Chondrocyte (in vitro differentiated cells): ENCODE measurements at places on chromosomes 3 and 15.

GRCh38 chr3:37053753-37054152 is 60.4 kb downstream of the MLH1 start:
- DNase-seq, result no peak

DNA sequence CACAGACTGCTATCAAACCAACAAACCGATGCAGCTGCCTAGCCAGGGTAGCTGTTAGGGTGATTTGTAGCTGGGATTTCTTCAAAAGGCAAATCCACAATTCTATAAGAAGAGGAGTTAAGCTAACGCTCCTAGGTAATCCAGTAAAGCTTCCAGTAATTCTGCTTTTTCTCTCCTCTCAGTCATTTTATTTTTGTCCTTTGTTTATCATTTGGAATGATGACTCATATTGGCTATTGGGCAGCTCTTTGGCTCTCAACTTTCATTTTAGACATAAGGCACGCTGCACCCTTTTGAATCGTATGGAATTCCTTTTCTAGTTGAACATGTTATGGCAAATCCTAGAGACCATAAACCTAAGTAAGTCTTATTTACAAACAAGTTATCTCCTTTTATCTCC is 53.2 kb upstream of the PPARG start:
- no peak for DNase-seq

- DNase-seq, result no peak
These were observed 28.9 kb upstream of the MITF start for GRCh38 chr3:69710153-69710977.

DNA sequence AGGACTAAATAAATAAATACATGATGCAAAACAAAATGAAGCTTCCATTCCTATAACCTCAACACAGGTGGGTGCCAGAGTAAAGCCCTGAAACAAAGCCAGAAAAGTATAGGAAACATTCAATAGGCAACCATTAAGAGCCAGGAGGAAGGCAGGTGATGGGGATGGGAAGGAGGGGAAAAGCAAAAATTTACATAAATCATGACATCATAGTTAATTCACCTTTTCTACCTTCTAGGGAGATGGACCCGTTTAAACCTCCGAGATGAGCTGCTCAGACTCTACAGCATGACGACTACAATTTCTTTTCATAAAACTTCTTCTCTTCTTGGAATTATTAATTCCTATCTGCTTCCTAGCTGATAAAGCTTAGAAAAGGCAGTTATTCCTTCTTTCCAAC is 27.9 kb downstream of the TM4SF4 start:
- no peak for DNase-seq

- no peak for DNase-seq
These were observed 648.5 kb upstream of the NR2F2 start for GRCh38 chr15:95681836-95682544.

DNA sequence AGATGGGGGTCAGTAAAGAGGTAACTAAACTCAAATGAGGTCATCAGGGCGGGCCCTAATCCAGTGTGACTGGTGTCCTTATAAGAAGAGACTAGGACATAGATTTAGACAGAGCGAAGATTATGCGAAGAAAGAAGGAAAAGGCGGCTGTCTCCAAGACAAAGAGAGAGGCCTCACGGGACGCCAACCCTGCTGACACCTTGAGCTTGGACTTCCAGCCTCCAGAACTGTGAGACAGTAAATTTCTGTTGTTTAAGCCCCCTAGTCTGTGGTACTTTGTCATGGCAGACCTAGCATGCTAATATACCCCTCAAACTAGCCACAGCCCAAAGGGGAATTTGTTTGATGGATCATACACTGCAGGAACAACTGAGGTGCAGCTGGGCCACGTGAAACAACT is 183.0 kb downstream of the ABHD5 start:
- no peak for DNase-seq

GRCh38 chr3:179056326-179056725 is 15.3 kb downstream of the ZMAT3 start:
- no peak for DNase-seq

DNA sequence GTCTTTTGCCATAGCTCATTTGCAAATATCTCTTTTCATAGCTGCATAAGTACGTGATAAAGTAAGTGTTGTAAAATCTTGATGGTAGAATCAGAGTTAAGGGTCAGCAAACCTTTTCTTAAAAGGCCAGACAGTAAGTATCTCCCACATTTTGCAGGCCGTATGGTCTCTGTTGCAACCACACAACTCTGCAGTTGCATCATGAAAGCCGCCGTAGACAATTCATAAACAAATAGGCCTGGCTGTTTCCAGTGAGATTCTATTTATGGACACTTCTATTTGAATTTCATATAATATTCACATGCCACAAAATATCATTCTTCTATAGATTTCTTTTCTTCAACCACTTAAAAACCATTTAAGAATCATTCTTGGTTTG is 248.5 kb downstream of the TLE3 start:
- no peak for DNase-seq
